ENCODE measurements at places on chromosomes 5 and 9. TPM values are rescaled to one million over a fixed set of nuclear protein-coding genes. Genes with fewer than 3 reads are reported as not detected.

Gene PCSK1
- not detected for polyA plus RNA-seq

Gene VCAN
- 2.2 TPM for polyA plus RNA-seq

Gene GLRA1
- not detected for polyA plus RNA-seq

Gene HAVCR2
- not detected for polyA plus RNA-seq

DNA sequence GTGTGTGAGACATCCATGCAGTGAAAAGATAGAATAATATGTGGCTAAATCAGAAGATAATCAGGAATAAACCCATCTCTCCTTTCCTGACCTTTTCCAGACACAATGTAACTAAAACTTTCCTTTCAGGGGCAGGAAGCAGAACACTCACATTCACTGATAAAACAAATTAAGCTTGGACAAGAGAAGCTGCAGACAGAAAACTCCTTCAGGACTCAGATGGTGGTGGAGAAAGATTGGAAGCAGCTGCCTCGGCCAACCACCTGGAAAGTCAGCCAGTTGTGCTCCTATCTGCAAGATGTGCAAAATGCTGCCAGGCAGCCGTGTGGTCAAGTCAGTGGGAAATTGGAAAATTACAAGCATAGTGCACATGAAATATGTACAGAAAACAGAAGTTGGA is 26.9 kb downstream of the RASEF start:
- H3K27me3 ChIP-seq: no peaks in the 10 kb centered on the region
- no peak overlapping the region for H3K27ac ChIP-seq
- DNase-seq: no peak
- H3K36me3 ChIP-seq: no peaks in the 10 kb centered on the region
- H3K4me3 ChIP-seq: no peak overlapping the region

GRCh38 chr5:135349451-135349850 is 49.6 kb downstream of the MACROH2A1 start:
- H3K27ac ChIP-seq: no peak overlapping the region
- no peak overlapping the region for H3K4me3 ChIP-seq
- H3K36me3 ChIP-seq: peaks cover 48% of the 10 kb centered on the region
- no peaks in the 10 kb centered on the region for H3K27me3 ChIP-seq
- DNase-seq: no peak
- H3K4me1 ChIP-seq: no peaks in the 10 kb centered on the region

DNA sequence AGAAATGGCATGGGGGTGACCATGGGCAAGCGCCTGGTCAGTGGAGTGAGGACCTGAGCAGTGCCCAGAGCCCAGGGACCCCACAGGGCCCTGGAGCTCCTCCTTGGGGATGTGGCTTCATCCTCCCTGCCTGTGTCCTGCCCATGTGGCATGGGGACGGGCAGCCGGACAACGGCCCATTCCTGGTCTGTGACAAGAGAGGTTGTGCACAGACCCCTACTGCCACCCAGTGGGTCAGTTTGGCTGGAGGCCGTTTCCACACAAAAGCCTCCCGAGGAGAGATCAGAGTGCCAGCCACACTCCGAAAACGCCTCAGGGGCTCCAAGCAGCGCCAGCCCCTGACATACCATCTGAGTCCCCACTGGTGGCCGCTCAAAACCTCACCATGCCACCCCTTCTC is 19.8 kb downstream of the SLC6A18 start:
- H3K27ac ChIP-seq: no peak overlapping the region
- H3K36me3 ChIP-seq: no peaks in the 10 kb centered on the region
- no peaks in the 10 kb centered on the region for H3K4me1 ChIP-seq
- H3K27me3 ChIP-seq: peaks cover 18% of the 10 kb centered on the region

DNA sequence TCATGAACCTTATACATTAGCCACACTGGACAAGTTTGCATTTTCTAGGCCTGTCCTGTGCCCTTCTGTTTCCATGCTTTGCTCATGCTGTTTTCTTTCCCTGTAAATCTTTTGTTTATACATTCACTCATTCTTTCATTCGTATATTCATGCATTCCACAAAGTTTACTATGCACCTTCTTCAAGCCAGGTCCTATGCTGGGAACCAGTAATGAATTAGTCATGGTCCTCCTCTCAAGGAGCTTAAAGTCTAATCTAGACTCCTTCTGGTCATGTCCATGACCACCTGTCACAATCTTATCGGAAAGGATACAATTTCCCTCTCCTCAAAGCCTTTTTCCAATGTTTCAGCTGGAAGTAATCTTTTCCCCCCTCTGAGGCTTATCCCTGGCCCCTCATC is 9.1 kb upstream of the XPA start:
- H3K4me1 ChIP-seq: peaks cover 32% of the 10 kb centered on the region
- H3K4me3 ChIP-seq: no peak overlapping the region

GRCh38 chr5:130034566-130035210 is 130.4 kb downstream of the CHSY3 start:
- no peaks in the 10 kb centered on the region for H3K36me3 ChIP-seq
- H3K4me3 ChIP-seq: no peak overlapping the region
- H3K27ac ChIP-seq: no peak overlapping the region
- DNase-seq: no peak

- H3K27ac ChIP-seq: no peak overlapping the region
- no peaks in the 10 kb centered on the region for H3K27me3 ChIP-seq
Observed at GRCh38 chr5:43244823-43245565, 53.0 kb downstream of the NIM1K start.

DNA sequence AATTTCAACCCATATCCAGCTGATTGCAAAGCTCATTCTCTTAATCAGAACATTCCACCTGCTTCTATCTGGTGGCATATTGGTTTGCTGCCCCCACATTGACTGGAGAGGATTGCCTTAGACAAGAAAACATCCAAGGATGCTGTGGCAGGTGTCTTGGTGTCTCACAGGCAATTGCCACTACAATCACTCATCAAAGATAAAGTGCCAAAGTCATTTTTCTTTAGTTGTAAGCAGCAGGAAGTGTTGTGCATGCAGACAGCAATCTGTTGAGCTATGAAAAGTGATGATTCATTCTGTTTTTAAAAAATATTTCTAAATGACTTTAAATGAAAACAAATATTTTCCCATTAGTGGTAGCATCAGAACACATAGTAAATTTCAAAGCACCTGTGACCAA is 53.9 kb downstream of the CDH6 start:
- DNase-seq: no peak
- H3K4me3 ChIP-seq: no peak overlapping the region
- H3K27me3 ChIP-seq: no peaks in the 10 kb centered on the region

- no peak overlapping the region for H3K27ac ChIP-seq
- DNase-seq: no peak
- H3K27me3 ChIP-seq: no peaks in the 10 kb centered on the region
Observed at GRCh38 chr9:16013826-16014225, 461.0 kb downstream of the CCDC171 start.

DNA sequence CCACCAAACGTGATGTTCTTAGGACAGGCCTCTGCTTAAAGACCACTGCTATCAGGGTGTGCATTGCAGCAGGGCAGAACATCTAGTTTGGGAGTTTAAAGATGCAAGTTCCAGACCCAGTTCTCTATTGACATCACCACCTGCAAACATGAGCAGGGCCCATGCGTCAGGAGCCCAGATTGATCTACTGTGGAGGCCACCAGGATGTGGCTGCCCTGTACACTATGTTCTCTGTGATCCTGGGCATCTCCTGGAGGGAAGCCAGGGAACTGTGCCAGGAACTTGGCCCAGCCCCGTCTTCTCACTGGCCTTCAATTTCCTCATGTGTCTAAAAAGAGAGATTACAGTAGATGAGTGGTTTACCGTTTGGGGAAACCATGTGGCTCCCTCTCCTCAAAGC is 87.1 kb downstream of the PDE6A start:
- no peak overlapping the region for H3K27ac ChIP-seq
- no peak overlapping the region for H3K4me3 ChIP-seq
- H3K36me3 ChIP-seq: no peaks in the 10 kb centered on the region
- H3K4me1 ChIP-seq: peaks cover 2% of the 10 kb centered on the region
- no peaks in the 10 kb centered on the region for H3K27me3 ChIP-seq

- H3K36me3 ChIP-seq: no peaks in the 10 kb centered on the region
- no peaks in the 10 kb centered on the region for H3K27me3 ChIP-seq
- no peak overlapping the region for H3K4me3 ChIP-seq
Observed at GRCh38 chr9:82202808-82203207, 214.2 kb downstream of the SPATA31D1 start.

- H3K4me3 ChIP-seq: no peak overlapping the region
- no peak overlapping the region for H3K27ac ChIP-seq
- no peaks in the 10 kb centered on the region for H3K27me3 ChIP-seq
- H3K36me3 ChIP-seq: no peaks in the 10 kb centered on the region
Observed at GRCh38 chr9:76598981-76599380, 140.0 kb downstream of the GCNT1 start.

- H3K4me3 ChIP-seq: no peak overlapping the region
- peaks cover 11% of the 10 kb centered on the region for H3K4me1 ChIP-seq
- no peak overlapping the region for H3K27ac ChIP-seq
- H3K36me3 ChIP-seq: no peaks in the 10 kb centered on the region
- H3K27me3 ChIP-seq: no peaks in the 10 kb centered on the region
Observed at GRCh38 chr5:171496456-171496855, 77.0 kb downstream of the FGF18 start.

GRCh38 chr5:99176186-99176585 is 247.4 kb upstream of the CHD1 start:
- no peak overlapping the region for H3K27ac ChIP-seq
- H3K4me3 ChIP-seq: no peak overlapping the region
- H3K4me1 ChIP-seq: no peaks in the 10 kb centered on the region
- H3K27me3 ChIP-seq: no peaks in the 10 kb centered on the region

DNA sequence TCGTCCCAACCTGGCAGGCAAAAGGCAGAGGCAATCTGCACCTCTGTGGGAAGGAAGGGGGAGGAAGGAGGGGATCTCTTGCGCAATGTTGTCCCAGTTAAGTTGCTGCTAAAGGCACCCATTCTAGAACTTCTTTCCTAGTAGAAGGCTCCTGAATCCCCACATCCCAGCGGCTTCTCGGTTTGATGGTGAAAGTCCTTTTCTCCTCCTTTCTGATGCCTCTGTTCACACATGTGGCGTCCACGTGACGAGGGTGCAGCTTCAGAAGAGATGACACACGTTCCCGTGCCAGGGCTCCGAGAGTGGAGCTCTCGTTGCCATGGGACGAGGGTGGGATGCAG is 96.9 kb upstream of the FCN2 start:
- H3K27me3 ChIP-seq: peaks cover 5% of the 10 kb centered on the region
- no peak for DNase-seq
- peaks cover 11% of the 10 kb centered on the region for H3K4me1 ChIP-seq

- no peak for DNase-seq
- no peak overlapping the region for H3K4me3 ChIP-seq
- H3K36me3 ChIP-seq: no peaks in the 10 kb centered on the region
Observed at GRCh38 chr9:14652729-14653377, 40.4 kb downstream of the ZDHHC21 start.

Measured in keratinocyte (primary cell).